ENCODE measurements at places on chromosomes 16 and 17. TPM values are rescaled to one million over a fixed set of nuclear protein-coding genes. Genes with fewer than 3 reads are reported as not detected.
A peak's percentile ranks its signal among the peaks of the same experiment; 100 is the strongest.

- DNase-seq, result no peak
Measured at GRCh38 chr17:35028531-35029262, 34.8 kb downstream of the RFFL start.

Gene CHST4
- 0.55 TPM for polyA plus RNA-seq

Gene CSH2
- 0.82 TPM for polyA plus RNA-seq

Gene FKBP10
- polyA plus RNA-seq, result 191 TPM

DNA sequence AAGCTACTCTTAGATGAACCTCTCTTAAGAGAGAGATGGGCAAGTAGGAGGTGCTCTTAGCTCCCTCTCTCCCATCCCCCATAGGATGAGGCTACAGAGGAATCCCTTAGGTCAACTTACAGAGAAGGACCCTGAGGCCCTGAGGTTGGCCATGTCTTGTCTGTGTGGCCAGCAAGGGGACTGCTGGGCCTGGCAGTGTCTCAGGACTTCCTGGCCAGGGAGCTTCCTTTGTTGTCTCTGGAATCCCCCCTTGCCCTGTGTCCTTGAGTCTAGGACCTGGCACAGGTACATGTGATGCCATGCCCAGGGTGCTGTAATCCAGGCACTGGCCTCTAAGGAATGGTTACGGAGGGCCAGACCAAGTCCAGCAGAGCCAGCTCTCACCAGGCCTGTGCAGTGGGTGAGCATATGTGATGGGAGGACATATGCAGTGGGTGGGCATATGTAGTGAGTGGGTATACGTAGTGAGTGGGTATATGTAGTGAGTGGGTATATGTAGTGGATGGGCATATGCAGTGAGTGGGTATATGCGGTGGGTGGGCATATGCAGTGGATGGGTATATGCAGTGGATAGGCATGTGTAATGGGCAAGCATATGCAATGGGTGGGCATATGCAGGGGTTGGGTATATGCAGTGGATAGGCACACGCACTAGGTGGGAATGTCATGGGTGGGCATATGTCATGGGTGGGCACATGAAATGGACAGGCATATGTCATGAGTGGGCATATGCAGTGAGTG is 20.3 kb upstream of the PECAM1 start:
- no peak for DNase-seq

DNA sequence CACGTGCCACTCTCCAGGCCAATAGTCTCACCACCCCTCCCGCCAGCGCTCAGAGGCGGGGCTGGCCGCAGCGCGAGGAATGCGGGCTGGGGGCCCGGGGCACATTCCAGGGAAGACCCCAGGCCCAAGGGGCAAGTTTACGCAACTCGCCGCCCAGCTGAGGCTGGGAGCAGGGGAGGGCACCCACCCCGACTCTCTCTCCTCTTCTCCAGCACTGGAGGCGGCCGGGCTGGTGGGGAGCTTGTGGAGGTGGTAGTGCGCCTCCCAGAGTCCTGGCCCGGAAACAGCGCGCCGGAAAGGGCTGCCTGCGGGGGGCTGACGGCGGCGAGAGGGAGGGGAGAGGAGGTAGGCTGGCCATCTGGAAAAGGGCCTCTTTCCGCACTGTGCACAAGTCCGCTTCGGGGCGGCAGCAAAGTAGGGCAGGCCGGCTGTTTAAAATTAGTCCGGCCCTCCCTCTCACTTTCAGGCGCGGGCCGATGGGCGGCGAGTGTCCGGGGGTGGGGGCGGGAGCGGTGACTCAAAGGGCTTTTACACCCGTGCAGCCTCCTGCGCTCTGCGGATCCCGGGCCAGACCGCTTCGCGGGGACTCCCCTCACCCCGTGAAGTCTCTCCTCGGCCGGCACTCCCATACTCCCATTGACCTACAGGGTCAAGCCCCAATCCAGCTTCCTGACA is 1.1 kb downstream of the FHOD1 start:
- no peak for DNase-seq

Gene ABCC11
- 0.23 TPM for polyA plus RNA-seq

GRCh38 chr17:66655861-66656260 is 179.1 kb upstream of the CACNG5 start:
- no peak for DNase-seq

DNA sequence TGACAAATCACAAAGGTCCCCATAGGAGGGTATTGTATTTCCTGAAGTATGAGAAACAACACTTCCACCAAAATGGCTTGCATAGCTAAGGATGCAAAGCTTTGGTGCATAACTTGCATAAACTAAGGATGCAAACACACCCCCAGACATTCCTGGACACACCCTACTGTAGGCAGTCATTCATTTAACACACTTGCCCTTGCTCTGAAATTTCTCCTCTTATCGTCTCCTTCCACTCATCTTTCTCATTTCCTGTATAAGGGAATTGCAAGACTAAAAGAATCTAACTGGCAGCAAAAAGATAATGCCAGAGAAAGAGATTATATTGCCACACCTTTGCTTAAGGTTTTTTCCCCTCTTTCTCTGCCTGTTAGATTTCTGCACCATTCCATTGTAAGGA is 28.3 kb downstream of the CHD9 start:
- no peak for DNase-seq

Gene TP53TG3C
- not detected for polyA plus RNA-seq

- DNase-seq, result peak; percentile 39
Measured at GRCh38 chr17:75587675-75588595, at the start of gene MYO15B. Gene MYO15B, plus strand, starts transcription at chr17:75587800. Its CDS starts 258 bp downstream, at chr17:75588058.

DNA sequence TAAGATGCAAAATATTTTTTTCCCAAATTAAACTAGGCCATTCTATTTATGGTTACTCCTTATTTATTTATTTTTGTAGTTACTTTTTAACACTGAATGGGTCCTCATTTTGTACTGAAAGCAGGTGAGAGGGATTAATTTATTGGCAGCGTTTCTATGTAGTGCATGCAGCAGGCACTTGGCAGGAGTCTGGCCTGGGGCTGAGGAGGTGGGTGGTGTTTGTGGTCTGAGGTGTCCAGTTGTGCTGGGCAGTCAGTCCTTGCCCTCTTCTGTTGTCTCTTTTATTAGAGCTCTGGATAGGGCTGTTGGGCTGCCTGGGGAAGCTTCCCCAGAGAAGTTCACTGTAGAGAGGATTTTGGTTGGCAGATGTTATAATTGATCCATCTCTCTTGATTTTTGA is 12.7 kb downstream of the SEC14L1 start:
- no peak for DNase-seq

Gene KRTAP4-1
- polyA plus RNA-seq, result not detected

- no peak for DNase-seq
Measured at GRCh38 chr16:67392301-67393059, 818 bp downstream of the TPPP3 start.

Gene TMIGD1
- 0.78 TPM for polyA plus RNA-seq

DNA sequence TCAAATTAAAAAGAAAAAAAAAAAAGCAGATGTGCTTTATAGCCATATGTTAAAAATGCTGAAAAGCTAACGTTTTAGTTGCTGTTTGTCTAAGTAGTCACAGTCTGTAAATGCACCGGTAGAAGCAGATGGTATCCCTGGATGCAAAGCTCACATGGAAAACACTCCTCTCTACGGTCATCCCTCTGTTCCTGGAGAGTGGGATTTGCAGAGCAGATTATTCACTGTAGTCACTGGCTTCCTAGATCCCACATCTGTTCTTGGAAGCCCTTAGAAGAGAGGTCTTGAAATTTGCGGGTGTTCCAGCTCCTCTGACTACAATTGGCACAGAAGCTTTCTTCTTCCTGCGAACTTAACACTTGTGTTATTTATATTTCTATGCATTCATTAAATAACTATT is 186.6 kb downstream of the PMP22 start:
- DNase-seq, result no peak

- no peak for DNase-seq
Measured at GRCh38 chr17:71527311-71527710, 593.5 kb upstream of the SOX9 start.

- DNase-seq, result no peak
Measured at GRCh38 chr17:78746263-78746948, 35.7 kb downstream of the CYTH1 start.

DNA sequence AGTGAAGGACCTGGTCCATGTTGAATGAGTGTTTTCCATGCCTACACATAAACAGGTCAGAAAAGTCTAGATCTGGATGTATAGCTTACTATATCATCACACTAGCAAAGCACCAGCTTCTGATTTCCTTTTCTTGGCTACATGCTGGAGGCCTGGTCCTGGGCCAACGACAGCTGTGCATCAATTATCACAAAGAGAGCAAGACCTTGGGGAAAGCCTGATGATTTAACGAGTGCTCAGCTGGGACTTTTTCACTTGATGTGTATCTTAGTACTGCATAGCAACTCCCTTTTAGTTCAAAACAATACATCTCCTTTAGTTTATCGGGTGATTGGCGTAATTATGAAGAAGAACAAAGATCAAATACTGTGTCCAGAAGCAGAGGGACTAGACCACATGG is 358.2 kb downstream of the KIF2B start:
- DNase-seq, result no peak

Gene EIF3CL
- 95.1 TPM for polyA plus RNA-seq

Gene ITGAD
- 0.16 TPM for polyA plus RNA-seq

Gene C17orf113
- 6.4 TPM for polyA plus RNA-seq

- no peak for DNase-seq
Measured at GRCh38 chr17:82752371-82753200, 721 bp downstream of the TBCD start.

DNA sequence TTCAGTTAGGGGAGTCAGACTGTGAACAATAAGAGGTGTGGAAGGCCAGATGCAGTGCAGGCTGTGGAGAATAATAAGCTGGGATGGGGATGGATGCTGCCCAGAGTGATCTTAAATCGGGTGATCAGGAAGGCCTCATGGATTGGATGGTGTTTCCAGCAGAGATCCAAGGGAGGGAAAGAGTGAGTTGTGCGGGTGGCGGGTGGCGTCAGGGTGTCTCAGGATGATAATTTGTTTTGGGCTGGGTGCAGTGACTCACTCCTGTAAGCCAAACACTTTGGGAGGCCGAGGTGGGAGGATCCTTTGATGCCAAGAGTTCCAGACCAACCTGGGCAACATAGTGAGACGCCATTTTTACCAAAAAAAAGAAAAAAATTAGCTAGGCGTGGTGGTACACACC is 7.9 kb downstream of the CLUAP1 start:
- DNase-seq, result no peak

Gene BAIAP2
- polyA plus RNA-seq, result 41.5 TPM

Gene CLEC19A
- polyA plus RNA-seq, result 0.24 TPM

Gene MYCBPAP
- polyA plus RNA-seq, result 1.5 TPM

GRCh38 chr17:75114552-75115314 is 5.0 kb downstream of the ARMC7 start:
- no peak for DNase-seq

Gene RHBDF1
- 34.4 TPM for polyA plus RNA-seq

DNA sequence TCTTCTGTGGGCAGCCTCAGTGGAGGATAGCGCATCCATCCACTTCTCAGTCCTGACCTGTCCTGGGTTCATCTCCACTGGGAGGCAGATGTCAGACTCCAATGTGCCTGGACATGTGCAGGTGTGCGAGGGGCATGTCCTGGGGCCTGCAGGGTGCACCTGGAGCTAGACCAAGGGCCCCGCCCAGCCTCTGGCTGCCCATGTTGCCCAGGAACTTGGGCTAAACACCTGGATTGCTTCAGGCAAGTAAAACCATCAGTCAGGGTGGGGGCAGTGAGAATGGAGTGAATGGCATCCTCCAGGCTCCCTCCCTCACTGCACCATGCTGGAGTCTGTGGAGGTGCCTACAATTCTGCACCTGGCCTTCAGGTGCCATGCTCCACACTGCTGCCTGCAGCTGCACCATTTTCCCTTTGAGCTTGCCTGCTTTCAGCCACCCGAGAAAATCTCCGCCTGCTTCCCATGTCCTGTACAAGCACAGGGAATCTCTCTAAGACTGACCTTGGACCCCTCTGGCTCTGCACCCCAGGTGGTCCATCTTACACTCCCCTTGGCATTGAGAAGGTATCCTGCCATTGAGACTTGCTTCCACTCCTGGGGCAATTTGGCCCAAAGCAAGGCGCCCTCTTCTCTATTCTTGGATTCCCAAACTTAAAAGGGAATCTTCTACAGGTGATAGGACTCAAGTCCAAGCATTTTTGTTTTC is 2.1 kb upstream of the MFSD6L start:
- no peak for DNase-seq

Gene MPP3
- 15.6 TPM for polyA plus RNA-seq

DNA sequence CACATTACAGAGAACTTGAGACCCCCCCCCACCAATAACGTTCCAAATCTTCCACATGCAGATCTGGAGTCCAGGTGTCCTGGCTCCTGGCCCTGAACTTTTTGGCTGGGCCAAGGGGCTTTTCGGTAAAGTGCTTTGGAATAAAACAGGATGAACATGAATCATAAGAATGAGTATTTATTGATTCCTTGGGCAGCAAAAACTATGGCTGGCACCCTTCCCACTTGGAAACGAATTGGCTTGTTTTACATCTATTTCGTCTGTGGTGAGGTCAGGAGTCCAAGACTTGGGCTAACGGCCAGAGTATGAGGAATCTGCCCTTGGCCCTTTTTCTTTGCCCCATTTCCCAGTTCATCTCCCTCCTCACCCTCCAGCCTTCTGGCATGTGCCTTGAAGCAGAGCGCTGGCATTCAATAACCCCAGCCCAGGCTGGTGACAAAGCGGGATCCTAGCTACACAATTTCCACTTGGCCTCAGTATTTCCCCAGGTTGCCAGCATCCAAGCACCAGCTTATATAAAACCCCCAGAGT is 4.1 kb upstream of the UBTF start:
- DNase-seq, result no peak

DNA sequence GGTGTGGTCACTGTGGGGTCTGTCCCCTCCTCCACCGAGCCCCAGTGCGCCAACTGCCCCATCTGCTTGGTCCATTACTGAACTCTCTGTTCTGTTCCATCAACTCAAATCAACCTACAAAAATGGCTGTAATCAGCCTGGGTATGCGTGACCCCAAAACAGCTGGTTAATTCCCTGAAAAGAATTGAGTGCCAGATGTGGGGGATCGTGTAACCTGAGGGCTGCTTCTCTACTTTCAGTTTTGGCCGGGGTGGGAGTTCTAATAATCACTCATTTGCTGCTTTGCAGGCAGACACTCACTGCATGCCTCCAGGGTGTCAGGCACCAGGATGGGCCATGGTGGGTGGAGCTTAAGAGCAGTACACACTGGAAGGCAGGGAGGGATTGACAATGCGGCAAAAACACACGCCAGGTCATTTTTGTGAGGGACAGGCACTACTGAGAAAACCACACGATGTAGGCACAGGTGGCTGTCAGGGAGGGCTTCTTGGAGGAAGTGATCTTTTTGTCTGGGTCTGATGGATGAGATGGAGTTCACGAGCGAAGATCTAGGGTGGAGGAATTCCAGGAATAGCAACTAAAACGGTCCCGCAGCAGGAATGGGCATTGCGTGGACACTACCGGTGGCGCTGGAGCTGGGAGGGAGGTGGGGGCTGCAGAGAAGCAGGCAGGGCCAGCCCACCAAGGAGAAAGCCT is 30.4 kb upstream of the SSTR5 start:
- DNase-seq, result no peak

Gene MT4
- not detected for polyA plus RNA-seq

Gene SMIM36
- polyA plus RNA-seq, result not detected

Gene ITGA3
- 85.2 TPM for polyA plus RNA-seq

GRCh38 chr16:19085679-19086200 is 18.3 kb downstream of the COQ7 start:
- DNase-seq, result no peak
